NCI-H1105 treated with DMSO at 0.1 percent for 48 hours (cell line): ENCODE measurements at places on chromosomes 12 and 14.

DNA sequence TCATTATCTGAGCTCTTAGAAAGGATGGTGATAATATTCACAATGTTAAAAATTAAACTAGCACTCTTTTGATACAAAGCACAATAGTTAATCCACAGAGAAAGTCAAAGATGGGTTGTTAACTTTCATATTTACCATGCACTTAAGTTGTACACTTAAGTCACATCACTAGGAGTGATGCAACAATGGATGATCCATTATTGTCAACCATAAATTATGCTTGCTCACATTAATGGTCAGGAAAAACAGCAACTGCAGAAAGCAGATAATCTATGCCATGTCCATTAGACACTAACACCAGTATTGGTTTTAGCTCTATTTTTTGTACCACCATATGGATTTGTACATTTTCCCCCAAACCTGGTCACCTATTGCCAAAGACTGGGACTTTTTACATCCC, 195.5 kb downstream of the FOXA1 start:
- DNase-seq: peak; percentile 16

- no peak for DNase-seq
These were observed 100.1 kb downstream of the CRADD start for GRCh38 chr12:93777254-93777653.

GRCh38 chr14:65972891-65973290, 513.3 kb upstream of the CCDC196 start:
- DNase-seq: no peak

- DNase-seq: no peak
These were observed 251.3 kb downstream of the SLC16A7 start for GRCh38 chr12:59847127-59847526.

GRCh38 chr12:90899456-90900182, 55.4 kb downstream of the CCER1 start:
- no peak for DNase-seq

DNA sequence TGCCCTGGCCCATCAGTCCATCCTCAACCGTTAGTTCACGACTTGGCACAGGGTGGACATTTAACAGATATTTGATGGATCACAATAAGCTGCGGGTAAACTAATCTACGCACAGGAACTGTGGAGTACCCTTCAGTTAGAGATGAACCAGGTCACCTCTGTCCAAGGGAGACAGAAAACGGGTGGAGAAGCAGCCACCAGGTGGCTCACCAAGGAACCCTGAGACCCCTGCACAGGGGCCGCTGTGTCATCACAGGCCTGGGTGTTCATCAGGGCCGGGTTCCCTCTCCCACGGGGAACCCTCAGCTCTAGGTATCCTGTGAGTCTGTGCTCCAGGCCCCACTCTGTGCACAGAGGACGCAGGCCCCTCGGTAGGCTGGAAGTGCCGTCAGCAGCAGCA, 122.2 kb downstream of the PIWIL1 start:
- DNase-seq: no peak

DNA sequence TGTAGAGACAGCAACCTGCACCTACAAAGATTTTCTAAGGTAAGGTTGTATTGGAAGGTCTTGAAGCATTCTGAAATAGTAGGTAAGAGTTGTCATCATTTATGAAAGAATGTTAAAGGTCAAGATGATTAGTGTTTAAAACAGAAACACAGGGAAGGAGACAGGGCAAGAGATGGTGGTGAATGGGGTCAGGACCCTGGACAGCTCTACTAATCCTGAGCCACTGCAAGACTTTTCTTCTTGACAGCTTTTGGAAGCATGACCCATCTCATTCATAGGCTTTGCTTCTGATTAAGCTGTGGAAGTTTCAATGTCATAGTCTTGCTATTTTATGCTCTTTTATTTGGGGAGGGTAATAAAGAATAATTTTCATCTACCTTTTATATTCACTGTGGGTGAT, 75.5 kb upstream of the CAND1 start:
- DNase-seq: no peak

DNA sequence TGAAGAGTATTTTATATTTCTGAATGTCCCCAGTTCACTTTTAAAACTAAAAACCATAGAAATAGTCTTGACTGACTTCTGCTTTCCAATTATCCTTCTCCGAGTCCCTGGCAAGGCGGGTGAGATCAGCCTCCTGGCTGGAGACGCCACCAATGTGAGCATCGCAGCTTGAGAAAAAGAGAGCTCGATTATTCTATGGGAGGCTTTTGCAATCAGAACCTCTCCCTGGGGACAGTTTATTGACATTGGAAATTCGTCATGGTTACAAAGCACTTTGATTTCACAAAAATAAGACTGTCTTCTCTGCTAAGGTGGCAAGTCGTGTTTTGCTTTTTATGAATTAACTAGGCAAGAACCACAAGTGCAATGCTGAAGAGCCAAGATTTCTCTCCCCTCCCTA, 23.6 kb upstream of the GPHB5 start:
- DNase-seq: no peak

DNA sequence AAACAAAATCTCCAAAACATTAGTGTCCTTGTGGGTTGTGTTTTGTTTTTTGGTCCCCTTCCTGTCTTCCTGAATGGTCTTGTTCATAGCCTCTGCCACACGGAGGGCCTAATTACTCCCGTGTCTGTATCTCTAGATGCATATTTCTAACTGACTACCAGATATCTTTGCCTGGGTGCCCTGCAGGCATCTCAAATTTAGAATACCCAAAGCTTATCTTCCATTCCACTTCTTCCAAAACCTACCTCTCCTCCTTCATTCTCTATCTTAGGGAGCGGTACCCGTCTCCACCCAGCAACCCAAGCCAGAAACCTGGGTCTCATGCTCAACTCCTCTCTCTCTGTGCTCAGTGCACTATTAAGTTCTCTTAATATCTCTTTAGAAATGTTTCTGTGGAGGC, 10.9 kb upstream of the METAP2 start:
- no peak for DNase-seq

- no peak for DNase-seq
These were observed 729 bp upstream of the GAPDH start for GRCh38 chr12:6533653-6533922.

DNA sequence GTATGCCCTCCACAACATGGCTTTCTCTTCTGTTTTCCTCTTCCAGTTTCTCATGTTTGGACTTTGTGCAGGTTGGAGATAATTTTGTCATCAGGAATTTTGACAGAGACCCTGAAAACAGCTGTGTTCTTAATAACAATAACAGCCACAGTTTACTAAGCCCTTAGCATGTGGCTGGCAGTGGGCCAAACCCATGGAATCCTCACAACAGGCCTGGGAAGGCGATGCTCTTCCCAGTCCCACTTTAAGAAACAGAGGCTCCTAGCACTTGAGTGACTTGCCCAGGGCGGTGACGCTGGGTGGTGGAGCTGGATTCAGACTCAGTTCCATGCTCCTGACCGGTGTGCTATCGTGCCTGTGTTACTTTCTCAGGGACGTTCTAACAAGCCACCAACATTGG, 20.1 kb upstream of the PLEKHG3 start:
- DNase-seq: peak; percentile 20

DNA sequence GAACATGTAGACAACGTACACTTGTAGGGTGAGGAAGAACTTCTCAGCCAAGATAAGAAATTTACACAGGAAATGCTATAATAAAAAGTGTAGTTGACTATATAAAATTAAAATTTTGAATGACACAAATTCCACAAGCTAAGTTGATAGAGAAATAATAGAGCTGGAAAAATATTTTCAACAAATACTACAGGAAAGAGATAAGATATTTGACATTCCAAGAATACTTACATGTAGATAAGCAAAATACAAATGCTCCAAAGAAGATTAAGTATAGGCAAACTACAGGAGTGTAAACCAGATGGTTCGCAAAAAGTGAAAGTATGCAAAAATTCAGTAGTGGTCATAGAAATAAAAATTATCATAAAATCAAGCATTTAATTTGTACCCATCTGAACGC, 49.2 kb upstream of the ANP32D start:
- no peak for DNase-seq

- peak; percentile 93 for DNase-seq
These were observed 19.3 kb upstream of the NCOR2 start for GRCh38 chr12:124586756-124587155.

DNA sequence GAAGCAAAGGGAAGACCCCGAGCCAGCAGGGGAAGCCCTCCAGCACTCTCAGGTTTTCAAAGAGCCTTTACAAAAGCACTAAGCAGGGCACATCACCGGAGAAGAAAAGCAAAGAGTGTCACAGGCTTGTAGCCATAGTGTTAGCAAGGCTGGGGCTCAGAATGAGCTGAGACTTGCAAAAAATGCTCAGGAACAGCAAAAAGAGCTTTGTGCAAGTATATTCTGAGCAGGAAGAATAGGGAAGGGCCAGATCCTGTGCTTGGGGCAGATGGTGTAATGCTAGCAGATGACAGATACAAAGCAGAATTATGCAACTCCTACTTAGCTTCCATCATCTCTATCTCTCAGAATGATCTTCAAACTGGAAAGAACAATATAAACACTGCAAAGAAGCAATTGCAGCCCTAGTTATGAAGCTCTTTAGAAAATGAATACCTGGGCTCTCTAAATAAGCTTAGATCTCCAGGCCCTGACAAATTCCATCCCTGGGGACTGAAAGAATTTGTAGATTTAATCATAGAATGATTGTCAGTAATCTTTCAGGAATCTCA, 23.7 kb upstream of the PARP11 start:
- DNase-seq: no peak

DNA sequence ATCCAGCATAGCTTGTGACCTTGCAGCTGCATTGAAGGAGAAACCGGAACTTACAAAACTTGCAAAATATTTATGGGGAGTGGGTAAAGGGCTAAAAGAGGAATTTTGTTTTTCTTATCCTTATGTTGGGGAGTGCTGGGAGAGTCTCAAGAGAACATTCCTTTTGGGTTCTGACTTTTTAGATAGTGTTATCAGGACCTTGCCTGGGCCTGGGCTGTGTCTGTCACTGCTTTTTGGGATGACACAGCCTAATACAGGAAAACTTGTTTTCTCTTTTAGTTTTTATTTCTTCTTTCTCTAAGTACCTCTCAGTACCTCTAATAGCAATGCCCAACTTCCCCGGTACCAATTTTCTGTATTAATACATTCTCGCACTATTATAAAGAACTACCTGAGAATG, 850.6 kb downstream of the RPS29 start:
- no peak for DNase-seq

- no peak for DNase-seq
These were observed 96.8 kb downstream of the PPHLN1 start for GRCh38 chr12:42422785-42423184.

DNA sequence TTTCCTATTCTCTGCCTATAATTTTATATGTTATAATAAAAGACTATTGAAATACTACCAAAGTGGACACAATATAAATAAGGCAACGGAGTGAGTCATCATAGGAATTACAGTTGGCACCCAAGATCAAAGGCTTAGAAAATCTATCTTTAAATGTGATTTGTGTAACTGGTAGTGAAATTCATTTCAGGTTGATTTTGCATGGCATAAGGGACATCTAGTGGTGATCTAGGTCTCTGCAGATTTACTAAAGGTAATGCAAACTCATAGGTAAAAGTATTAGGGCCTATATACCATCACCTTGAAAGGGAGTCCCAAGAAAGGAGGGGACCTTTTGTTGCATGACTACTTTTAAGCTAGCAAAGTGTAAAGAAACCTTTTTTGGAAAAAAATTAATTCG, 527.2 kb downstream of the NRXN3 start:
- DNase-seq: peak; percentile 65

DNA sequence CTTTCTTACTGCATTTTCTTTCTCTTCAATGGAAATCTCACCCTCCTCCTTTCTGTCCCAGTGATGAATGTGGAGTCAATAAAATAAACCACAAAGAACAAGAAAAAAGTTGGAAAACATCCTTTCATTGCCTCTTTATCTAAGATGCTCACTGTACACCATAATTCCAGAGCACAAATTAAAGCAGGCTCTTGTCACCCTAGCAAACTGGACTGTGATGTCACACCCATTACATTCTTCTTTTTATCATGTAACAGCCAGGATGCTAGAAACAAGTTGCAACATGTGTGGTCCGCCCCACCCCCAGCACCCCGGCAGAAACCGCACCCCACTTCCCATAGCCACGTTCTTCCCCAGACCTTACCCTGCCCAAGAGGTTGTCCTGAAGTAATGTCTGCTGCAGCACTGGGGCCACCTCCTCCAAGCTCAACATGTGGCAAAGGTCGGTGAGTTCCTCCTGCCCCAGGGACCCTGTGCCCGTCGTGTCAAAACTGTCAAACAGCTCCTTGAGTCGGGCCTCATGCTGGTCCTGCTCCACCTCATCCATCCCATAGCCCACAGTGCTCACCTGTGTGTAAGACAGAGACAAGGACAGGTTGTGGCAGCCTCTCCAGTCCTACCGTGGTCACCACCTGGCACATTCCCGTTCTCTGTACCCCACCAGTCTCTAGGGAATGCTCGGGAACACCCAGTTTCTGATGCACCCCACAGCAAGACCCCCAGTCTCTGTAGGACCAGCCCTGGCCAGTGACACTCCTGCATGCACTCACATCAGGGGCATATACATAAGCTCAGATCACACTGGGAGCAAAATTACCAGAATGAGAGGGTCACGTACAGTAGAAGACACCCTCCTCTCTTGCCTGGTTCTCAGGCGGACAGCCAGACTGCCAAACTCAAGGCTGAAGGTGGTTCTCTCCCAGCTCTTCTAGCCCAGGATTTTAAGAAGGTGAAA, 9.2 kb downstream of the NIN start:
- DNase-seq: no peak

GRCh38 chr12:82898441-82898840, 211.7 kb downstream of the TMTC2 start:
- DNase-seq: no peak

DNA sequence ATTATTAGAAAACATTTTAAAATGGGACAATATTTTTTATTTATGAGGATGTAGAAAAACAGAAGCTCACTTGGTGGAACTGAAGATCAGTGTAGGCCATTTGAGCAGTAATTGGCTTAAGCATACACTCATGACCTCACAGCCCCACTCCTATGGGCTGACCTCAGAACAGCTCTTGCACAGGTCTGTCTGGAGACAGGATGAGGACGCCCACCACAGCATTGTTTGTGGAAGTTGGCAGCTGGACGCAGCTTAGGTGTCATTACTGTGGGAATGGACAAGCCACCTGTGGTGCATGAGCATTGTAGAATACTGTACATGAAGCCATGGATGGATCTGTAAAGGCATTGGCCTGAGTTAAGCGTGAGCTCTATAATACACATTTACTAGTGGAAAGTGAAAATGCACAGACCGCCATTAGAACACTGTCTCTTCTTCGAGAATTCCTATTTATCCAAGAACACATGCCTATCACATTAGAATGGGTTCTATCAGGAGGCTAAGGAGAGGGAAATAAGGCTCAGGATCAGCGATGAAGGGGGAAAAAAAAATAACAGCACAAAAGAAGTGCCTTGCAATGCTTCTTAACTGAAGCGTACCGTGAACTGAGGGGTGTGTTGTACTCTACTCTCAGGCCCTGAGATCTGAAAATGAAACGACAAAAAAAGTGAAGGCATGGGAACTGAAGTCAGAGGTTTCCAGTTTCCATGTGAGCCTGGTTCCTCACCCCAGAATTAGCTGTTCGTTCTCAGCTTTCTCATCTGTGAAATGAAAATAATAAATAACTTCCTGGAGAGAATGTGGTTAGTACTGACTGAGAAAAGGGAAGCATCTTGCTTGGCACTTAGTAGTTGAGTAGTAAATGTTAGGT, 33.6 kb downstream of the KCNA1 start:
- no peak for DNase-seq
